NCI-H2171 treated with DMSO at 0.1 percent for 48 hours (cell line): ENCODE measurements at places on chromosomes 1 and 21.

GRCh38 chr1:55640708-55641473, 425.7 kb upstream of the USP24 start:
- peak; percentile 16 for DNase-seq

DNA sequence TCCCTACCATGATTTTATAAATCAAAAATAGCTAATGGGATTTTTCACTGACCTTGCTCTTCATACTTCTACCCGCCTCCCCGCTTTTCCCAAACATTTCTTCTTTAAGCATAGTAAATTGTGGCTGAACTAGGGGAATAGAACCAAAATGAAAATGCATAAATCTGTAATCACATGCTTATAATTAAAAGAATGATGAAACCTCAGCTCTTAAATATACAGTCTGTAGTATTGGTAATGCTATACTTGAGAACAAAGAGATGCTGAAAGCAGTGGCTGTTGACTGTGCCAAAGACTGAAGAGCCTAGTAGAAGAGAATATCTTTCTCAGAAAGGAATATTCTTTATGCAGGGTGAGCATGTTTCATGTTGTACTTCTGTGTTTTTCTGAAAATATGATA, 249.1 kb downstream of the GREM2 start:
- DNase-seq, result no peak

DNA sequence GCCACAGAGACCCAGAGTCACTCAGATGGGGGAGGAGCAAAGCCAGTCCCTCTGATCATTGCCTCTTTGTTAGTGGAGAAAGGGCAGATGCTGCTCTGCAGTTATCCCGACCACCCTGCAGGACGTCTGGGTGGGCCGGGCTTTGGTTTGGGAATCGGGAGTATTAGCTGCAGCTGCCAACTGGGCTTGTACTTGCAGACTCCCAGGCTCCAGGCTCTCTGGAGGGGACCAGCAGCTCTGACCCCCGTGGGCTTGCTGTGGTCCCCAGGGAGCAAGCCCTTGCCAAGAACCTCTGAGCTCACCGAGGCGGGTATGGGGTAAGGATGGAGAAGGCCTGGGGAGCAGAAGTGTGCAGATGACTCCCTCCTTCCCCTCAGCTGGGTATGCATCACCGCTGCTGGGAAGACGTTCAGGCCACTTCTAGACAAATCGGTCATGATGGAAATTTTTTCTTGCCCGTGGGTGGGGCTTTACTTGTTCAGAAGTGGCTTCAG, 21.6 kb downstream of the MAPKAPK2 start:
- peak; percentile 59 for DNase-seq

DNA sequence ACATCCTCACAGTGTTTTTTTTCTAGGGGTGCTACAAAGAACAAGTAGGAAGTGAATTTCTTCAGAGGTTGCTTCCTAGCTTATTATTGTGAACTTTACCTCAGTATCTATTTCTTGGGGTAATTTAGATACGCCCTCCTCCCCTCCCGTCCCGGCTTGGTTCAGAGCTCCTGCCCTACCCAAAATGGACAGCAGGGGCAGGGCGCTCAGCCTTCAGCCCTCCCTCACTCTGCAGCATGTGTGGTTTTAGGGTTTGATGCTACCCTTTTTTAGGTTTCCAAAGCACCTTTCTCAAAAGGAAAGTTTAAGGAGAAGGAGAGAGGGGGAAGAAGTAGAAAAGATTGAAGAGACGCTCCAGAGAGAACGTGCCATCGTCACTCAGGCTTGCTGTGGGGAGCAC, 16.9 kb upstream of the POGK start:
- DNase-seq, result no peak

- no peak for DNase-seq
Observed at GRCh38 chr1:201019321-201019977, 4.1 kb downstream of the KIF21B start.

DNA sequence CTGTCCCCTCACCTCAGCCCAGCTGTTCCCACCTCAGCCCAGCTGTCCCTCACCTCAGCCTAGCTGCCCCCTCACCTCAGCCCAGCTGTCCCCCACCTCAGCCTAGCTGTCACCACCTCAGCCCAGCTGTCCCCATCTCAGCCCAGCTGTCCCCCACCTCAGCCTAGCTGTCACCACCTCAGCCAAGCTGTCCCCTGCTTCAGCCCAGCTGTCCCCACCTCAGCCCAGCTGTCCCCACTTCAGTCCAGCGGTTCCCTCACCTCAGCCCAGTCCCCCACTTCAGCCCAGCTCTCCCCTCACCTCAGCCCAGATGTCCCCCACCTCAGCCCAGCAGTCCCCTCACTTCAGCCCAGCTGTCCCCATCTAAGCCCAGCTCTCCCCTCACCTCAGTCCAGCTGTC, 88.4 kb upstream of the CSF3R start:
- DNase-seq, result peak; percentile 39

GRCh38 chr1:200231787-200232231, 178.0 kb downstream of the ZNF281 start:
- no peak for DNase-seq
